ENCODE measurements at places on chromosomes 7 and 10.

DNA sequence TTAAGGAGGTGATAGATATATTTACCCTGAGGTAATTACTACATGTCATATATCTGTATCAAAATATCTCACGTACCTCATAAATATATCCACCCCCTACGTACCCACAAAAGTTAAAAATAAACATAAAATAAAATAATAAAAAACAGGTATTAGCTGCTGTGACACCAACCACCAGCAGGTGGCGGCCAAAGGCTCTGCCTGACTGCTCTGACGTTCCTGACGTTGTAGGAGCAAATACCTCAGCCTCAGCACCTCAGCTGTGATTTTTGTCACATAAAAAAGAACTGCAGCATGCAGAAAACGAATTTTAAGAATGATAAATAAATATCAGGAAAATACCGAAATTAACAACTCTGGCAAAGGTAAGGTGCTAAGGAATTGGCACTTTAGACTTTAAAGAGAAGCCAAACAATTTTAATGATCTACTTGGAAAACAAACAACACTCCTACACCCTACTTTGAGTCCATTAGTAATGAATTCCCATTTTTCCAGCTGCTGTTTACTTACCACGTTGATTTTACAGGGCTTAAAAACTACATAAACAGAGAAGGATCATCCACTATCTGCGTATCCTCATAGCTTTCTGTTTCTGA, 125.4 kb upstream of the TARP start:
- peak; percentile 58 for DNase-seq

GRCh38 chr7:91247500-91247899, 16.7 kb upstream of the FZD1 start:
- no peak for DNase-seq

- DNase-seq, result no peak
Measured at GRCh38 chr7:91187061-91187460, 77.2 kb upstream of the FZD1 start.

DNA sequence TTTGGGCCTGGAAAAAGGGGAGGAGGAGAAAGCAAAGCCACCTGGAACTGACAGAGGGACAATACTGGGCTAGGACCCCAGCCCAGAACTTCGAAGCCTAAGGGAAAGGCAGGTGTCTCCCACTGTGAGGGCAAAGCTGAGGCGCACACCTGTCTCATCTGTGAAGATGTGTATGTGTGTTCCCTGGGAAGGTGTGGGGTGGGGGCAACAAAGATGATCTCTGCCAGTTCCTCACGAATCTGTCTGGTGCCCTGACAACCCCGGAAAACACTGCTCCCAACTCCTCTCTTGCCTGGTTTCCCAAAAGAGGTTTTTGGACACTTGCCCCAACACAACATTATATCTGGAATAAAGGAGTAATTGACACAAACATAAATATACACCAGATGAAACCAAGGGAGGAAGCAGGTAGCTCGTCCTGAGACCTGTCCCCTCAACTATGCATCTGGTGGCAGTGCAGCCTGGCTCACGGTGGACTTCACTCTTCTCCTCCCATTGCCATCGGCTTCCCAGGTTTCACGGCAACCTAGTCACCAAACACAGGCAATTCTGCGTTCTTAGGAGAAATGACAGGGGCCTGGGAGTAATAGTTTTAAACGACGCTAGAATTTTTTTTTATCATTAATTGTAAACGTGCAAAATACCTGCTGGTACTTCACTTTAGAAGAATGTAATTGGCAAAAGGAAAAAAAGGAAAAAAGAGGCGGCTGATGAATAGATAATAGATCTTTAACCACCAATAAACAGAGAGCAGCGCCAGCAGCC, 1.7 kb upstream of the EMX2 start:
- no peak for DNase-seq

GRCh38 chr10:120948889-120949608, 97.9 kb downstream of the WDR11 start:
- DNase-seq, result peak; percentile 61

Measured in activated naive CD4-positive, alpha-beta T cell treated with Interleukin-2 at 50 U/mL for 16 hours (primary cell).